ENCODE measurements at places on chromosomes 4 and X. TPM values are rescaled to one million over a fixed set of nuclear protein-coding genes. Genes with fewer than 3 reads are reported as not detected.

- DNase-seq = no peak
Measured at GRCh38 chrX:108217876-108218275, 126.3 kb downstream of the ATG4A start.

NDNF gene
- total RNA-seq = 0.68 TPM

PGRMC2 gene
- total RNA-seq = 13.1 TPM

STAG2 gene
- 74.1 TPM for total RNA-seq

- peak; percentile 2 for DNase-seq
Measured at GRCh38 chr4:137471461-137471860, 60.8 kb downstream of the PCDH18 start.

DOK7 gene
- 0.11 TPM for total RNA-seq

GRCh38 chr4:31947101-31947500, 1226.9 kb downstream of the PCDH7 start:
- DNase-seq = no peak

DNA sequence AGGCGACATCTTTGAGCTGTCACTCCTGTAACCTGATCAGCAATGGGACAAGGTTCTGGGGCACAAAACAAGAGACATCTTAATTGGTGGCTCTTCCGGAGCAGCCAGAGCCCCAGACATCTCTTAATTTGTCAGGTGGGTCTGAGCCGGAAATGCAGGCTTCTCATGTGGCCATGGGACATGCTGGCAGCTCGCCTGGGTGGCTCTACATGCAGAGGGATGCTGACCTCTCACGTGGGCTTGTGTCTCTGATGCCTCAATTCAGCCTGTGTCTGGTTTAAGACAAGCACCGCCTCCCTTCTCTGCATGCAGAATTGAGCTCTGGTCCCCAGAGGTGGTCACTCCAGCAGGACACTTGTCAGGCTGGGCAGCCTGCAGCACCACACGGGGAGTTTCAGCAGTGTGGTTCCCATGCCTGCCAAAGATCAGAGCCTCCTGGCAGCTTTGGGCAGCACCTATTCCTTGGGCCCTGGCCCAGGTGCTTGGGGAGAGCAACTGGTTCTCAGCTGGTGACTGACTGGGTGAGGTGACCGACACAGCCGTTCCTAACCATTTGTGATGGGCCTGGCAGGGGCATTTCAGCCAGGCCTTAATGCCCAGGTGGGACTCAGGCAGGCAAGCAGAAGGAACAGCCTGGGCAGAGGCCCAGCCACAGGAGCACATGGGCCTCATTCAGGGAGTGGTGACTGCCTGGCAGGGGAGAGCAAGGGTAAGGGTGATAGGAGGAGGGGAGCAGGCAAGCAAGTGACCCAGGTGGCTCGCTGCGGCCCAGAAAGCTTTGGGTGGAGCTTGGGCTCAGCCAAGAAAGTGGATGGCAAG, 53.4 kb downstream of the HMX1 start:
- DNase-seq = no peak

CLGN gene
- 9.3 TPM for total RNA-seq

RPS6KA6 gene
- total RNA-seq = 1.1 TPM

POLN gene
- total RNA-seq = 0.54 TPM

DNA sequence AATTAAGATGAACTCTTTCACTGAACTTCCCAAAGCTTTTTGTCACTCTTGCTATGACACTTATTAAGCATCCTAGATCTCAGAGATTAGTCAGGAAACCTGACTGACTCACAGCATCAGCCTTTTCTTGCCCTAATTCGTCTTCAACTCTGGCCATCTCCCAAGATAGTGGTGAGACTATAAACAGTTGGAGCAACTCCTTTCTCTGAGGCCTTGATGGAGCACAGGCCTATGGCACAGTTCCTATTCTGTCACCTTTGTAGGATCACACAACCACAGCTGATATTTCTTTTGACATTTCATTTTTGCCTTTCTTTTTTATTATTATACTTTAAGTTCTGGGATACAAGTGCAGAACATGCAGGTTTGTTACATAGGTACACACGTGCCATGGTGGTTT, 217.6 kb downstream of the PRR32 start:
- DNase-seq = no peak

- no peak for DNase-seq
Measured at GRCh38 chr4:154406018-154406795, 85.4 kb downstream of the DCHS2 start.

DNA sequence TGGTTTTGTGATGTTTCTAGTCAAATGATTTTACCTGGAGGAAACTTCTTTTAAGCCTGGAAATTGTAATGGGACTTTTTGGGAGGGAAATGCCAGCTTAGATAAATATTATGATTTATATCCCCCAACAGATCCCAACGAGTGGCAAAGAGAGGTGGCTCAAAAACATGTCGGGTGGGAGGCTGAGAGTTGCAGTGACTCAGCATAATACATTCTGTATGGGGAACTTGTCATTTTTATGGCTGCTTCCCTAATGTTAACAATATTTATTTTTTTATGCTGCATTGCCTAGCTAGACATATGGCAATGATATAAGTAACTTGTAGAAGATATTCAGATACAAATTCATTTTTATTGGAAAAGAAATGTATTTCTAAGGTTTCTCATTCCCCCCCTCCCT, 219.0 kb downstream of the ARHGAP10 start:
- no peak for DNase-seq

ZCCHC18 gene
- 0.39 TPM for total RNA-seq

DNA sequence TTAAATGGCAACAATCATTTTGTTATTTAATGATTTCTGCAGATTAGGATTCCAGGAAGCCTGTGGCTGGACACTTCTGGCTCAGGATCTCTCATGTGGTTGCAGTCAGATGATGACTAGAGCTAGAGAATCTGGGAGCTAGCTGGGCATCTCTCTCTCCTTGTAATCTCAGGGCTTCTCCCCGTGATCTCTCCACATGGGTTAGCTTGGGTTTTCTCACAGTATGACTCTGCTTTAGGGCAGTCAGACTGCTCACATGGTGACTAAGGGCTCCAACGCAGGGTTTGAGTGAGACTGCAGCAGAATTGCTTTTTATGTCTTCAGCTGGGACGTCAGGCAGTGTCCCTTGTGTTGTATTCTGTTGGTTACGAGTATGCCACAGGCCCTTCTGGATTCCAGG, 361.4 kb downstream of the CBLL2 start:
- peak; percentile 32 for DNase-seq

- DNase-seq = peak; percentile 80
Measured at GRCh38 chr4:8010618-8011017, 71.0 kb upstream of the AFAP1 start.

ZCCHC13 gene
- not detected for total RNA-seq

DNA sequence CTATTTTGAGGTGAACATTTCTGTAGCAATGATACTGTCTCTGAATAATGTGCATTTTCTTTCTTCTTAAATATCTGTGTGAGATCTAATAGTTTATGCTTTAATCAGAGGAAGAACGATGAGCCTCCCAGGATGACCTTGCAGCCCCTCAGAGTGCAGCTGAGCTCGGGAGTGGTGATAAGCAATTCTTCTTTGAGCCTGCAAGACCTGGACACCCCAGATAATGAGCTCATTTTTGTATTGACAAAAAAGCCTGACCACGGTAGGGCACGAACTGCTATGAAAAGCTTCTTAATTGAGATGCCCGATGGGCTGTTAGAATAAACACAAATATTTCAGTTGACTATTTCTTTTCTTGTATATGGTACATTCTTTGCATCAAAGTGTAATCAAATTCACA, 105.0 kb upstream of the ANXA3 start:
- no peak for DNase-seq

MAGEH1 gene
- total RNA-seq = 21.3 TPM

DNA sequence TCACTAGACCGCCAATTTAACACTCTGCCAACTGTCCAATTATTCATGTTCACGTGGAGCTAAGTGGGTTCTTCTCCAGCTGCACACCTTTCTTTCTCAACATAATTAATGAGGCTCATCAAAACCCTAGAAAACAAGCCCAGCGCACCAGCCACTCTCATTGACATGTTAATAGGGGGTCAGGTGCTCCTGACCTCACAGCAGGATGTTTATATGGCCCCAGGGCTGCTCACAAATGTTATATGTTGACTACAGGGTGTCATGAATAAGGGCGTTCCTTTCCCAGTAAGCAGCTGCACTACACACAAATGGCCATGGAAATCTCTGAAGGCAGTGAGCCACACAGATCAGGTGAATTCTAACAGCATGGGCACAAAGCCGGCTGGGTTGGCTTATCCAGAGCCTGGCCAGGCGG, 209.8 kb downstream of the MGST2 start:
- no peak for DNase-seq

CLIC2 gene
- total RNA-seq = 4.4 TPM

ZAR1 gene
- 0.11 TPM for total RNA-seq

- DNase-seq = no peak
Measured at GRCh38 chr4:77827343-77827742, 8.2 kb upstream of the CNOT6L start.

GRCh38 chrX:1196436-1196835, 16.0 kb downstream of the CRLF2 start:
- DNase-seq = no peak

- DNase-seq = no peak
Measured at GRCh38 chr4:173685165-173685830, 155.3 kb upstream of the HAND2 start.

Measured in Daoy (cell line).